ENCODE measurements at places on chromosomes 6 and 20.

- no peak for DNase-seq
Measured at GRCh38 chr6:95998133-95998532, 17.6 kb upstream of the FUT9 start.

- no peak for DNase-seq
Measured at GRCh38 chr6:20800229-20800628, 266.0 kb downstream of the CDKAL1 start.

GRCh38 chr20:24275946-24276705 is 193.3 kb upstream of the SYNDIG1 start:
- DNase-seq: no peak

GRCh38 chr20:35226884-35227681 is 593 bp downstream of the MMP24 start:
- peak; percentile 71 for DNase-seq

DNA sequence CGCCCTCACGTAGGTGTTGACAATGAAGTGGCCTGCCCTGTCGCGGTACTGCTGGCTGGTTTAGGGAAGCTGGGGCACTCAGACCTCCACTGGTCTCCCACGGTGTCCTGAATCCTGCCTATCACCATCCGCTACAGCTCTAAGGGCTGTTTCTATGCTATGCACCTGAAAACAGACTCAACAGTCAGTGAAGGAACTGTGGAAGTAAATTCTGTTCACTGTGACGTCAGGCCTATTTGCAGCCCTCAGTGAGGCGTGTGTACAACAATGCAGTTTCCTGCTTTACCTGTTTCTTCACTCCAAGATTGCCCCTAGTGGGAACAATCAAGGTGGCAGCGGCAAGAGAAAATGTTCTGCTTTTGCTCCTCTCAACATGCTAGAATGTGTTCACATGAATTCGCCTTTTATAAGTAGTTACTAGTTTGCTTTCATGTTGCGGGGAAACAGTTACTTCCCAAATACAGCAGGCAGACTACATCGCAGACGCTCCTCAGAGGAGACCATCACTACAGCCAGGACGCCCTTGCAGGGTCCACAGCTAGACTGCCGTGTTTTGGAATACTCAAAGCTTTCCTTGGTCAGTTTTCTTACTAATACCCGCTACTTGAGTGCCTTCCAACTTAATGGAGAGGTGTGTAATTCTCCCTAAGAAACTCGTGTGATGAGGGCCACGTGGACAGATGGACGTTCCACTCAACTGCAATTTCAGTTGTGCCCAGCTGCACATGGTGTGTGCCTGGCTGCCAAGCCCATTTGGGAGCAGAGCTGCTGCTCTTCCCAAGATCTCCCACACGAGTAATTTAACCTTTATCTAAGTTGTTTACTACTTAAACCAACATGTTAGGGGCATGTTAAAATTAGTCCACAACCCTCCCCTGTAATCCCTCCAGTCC is 25.4 kb downstream of the DIDO1 start:
- DNase-seq: peak; percentile 61

DNA sequence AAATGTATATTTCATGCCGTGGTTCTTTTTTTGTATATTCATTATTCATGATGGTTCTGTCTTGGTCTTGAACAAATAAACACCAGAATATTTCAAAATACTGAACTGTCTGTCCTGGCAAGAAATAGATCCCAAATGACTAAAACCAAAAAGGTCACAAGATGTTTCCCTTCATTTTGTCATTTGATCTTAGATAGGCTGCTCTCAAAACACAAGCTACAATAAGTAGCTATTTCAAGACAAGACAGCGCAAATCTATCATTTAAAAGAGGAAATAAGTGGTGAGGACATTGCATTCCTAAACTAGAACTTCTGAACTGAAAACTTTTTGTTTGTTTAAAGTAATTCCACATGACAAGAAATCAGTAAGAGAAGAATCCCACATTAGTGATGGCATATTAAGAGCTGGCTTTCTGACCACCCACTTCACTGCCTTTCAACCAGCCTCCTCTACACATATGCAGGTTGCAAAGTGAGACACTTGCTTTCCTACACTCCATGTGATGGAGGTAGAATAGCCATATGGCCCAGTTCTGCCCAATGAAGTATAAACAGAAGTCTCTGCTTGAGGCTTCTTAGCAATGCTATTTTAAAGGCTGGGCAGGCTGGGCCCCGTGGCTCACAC is 54.4 kb upstream of the CCDC28A start:
- peak; percentile 23 for DNase-seq

DNA sequence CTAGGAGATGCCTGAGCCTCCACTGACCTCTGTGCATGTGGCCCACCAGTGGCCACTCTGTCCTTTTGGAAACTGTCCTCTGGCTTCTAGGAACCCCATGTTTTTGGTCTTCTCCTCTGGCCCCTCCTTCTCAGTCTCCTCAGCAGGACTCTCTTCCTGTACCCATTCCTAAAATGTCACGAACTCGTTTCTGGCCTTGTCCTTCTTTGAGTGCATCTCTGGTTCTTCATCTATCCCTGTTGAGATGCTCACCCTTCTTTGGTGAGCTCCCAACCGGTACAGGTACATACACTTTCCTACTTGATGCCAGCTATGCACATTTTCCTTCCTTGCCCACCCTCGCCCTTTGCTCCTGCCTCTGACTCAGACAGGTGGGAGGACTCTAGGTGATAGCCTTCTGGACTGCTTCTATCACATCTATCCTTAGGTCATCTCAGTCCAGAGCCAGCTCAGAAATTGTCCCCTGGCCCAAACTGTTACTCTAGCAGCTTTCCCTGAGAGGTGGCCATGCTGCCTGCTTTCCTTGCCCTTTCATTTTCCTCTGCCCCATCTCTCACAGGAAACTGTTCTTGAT is 14.8 kb upstream of the NNAT start:
- no peak for DNase-seq

GRCh38 chr6:35391240-35391968 is 49.0 kb downstream of the PPARD start:
- no peak for DNase-seq

GRCh38 chr6:36381502-36382389 is 5.7 kb downstream of the ETV7 start:
- DNase-seq: no peak

GRCh38 chr6:156563714-156564113 is 213.5 kb upstream of the ARID1B start:
- DNase-seq: no peak

DNA sequence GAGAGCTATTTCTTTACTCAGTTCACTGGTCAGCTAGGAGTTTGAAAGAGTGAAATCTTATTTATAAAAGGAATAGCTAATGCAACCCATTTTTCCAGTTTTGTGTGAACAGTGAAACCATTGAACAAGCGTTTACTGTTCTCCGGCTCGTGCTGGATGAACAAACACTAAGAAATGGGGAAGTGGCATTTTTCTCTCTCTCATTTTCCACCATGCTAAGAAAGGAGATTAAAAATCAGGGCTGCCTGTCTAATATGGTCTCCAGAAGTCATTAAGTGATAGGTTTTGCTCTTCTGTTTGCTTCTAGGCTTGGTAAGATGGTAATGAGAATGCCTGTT is 774 bp upstream of the SFT2D1 start:
- no peak for DNase-seq

DNA sequence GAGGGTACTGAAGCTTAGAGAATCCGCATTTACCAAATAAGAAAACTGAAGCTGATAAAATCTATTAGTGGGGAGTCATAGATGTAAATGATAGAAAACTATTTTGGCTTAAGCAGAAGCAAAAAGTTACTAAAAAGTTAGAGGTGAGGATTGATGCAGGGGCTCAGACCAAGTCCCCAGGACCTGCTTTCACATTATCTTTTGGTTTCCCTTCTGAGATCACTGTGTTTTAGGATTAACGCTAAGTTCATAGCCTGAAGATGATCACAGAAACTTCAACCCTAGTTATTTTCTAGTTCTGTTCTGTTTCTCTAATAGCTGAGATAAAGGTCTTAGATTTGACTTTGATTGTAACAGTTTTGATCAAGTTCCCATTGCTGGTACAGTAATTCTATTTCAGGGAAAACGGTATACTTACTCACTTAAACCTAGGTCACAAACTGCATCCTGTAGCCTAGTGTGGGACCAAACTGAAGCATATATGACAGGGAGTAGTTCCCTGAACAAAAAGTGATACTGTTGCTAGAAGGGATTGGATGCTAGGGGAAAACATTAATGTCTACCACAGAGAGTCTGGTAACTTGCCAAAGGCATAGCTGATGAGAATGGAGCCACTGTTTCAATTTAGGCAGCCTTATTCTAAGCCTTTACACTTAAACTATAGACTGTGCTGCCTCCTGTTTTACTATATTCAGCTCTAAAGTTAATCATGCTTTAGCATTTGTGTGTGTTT is 13.1 kb downstream of the CYB5R4 start:
- DNase-seq: no peak

GRCh38 chr6:105570416-105570815 is 167.5 kb upstream of the PREP start:
- DNase-seq: no peak

DNA sequence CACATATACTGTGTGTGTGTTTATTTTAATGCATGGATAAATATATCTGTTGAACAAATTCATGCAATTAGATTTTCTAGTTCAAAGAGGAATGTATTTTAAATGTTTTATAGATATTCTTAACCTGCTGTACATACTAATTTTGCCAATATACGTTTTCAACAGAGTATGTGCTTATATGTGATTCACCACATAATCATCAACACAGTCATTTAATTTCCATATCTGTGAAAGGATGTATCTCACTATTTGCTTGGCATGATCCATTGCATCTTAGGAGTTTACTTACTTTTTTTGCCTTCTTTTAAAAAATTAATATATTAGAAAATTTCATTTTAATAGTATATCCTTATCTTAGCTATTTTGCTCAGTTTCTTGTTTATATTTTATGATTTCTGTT is 902.3 kb upstream of the CITED2 start:
- DNase-seq: no peak

DNA sequence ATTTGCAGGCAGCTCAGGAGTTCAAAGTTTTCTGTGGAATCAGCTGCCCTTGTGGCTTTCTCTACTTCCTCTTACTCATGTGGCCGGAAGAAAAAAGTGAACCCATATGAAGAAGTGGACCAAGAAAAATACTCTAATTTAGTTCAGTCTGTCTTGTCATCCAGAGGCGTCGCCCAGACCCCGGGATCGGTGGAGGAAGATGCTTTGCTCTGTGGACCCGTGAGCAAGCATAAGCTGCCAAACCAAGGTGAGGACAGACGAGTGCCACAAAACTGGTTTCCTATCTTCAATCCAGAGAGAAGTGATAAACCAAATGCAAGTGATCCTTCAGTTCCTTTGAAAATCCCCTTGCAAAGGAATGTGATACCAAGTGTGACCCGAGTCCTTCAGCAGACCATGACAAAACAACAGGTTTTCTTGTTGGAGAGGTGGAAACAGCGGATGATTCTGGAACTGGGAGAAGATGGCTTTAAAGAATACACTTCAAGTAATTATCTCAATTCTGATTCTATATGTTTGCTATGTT is 1.1 kb downstream of the MGME1 start:
- DNase-seq: peak; percentile 59

DNA sequence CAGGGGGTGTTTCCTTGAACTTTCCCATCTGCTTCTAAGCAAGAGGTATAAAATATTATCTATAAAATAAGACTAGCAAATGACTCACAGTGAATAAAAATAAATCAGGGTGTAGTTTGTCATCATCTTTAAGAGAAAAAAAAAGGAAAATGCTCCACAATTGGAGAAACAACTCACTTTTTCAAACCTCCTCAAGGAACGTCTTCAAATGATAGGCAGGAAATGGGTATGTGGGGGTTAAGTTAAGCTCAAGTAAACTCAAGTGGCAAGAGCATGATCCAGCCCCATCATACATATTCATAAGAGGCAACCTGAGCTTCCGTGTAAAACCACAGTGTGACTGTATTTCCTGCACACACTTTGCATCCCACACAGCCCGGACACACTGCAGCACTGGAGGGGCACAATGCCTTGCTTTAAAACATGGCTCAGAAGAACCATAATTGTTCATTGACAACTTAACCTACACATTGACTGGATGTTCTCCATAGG is 58.5 kb upstream of the CEP85L start:
- DNase-seq: peak; percentile 38

DNA sequence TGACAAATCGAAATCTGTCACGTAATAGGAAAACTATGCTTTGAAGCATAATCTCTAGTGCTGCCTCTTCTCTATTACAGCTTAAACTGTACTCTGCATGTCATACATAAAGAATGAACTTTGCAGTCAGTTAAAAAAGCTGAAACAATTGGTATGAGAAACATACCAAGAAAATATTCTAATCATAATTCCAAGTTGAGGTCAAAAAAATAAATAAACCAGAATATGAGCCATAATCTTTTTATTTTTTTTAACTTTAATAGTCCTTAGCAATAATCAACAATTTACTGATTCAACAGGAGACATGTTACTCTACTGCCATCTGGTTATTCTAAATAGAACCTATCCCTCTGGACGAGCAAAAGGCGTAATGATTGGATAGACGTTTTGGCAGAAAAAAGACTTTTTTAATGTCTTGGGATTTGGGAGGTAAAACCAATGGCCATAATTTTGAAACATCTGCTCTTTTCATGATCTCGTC is 224.4 kb upstream of the FLRT3 start:
- no peak for DNase-seq

DNA sequence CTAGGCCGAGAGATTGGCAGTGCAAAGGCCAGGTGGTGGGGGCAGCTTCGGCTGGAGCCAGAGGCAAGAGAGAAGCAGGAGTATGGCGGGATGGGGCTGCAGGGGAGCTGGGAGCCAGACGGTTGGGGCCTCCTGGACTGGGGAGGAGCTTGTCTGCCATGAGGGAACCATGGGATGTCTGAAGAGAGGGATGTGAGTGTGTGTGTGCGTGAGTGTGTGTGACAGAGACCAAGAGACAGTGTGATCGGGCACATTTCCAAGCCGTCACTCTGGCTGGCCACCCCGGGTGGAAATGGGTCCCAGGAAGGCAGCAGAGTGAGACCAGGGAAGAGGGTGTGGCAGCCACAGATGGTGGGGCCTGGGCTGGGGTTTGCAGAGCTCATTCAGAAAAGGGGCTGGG is 13.8 kb downstream of the PHACTR3 start:
- DNase-seq: no peak

DNA sequence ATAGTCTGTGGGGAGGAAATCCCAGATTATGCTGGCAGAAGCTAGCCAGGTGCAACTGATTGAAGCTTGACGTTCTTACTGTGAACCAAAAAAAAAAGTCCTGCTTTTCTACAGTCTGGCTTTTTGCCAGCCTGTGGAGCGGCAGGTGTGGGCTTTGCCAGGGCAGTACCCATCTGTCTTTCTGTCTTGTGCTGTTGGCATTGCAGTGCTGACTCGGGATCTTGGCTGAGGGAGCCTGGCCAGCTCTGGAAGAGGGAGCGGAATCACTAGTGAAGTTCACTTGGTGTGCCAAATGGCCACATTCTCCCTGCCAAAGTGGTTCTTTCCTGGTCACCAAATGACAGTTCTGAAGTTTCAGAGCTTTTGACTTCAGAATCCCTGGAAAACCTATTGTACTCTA is 5.0 kb downstream of the KIF3B start:
- no peak for DNase-seq

GRCh38 chr20:45407783-45408645 is at the start of gene DBNDD2:
Gene DBNDD2, plus strand, starts transcription at chr20:45408289. Its CDS starts 179 bp downstream, at chr20:45408468.
- no peak for DNase-seq

Data from renal pelvis (tissue), 12 donors.